ENCODE measurements at places on chromosomes 6 and 20.

DNA sequence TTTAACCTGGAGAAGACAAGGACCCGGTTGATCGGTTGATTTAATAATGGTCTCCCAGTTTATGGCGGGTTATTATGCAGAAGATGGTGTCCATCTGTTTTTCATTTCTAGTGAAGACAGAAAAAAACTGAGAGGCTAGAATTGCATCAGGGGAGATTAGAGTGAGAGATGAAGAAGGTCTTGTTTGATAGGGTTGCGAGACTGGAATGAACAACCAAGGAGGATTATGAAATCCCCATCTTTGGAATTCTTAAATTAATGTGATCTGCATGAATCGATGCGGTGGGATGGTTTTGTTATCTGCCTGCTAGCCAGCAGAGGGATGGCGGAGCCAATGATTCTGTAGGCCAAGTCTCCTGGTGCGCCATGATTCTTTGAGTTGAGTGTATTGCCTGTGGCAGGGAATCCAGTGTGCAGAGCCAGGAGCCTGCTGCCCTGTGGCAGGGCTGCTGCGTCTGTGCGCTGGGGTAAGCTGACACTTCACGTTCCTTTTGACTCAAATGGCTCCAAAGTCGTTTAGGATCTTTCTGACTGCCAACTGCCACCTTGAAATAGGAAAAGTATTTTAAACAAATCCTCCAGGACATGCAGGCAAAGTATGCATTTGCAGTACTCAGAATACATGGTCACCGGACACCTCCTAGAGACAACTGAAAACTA lies 200.1 kb downstream of the CLIC5 start:
- no peak for DNase-seq

- DNase-seq = no peak
These were observed 3.3 kb downstream of the FGD2 start for GRCh38 chr6:37008484-37009465.

GRCh38 chr6:2502096-2502997 lies 248.4 kb downstream of the MYLK4 start:
- DNase-seq = no peak

DNA sequence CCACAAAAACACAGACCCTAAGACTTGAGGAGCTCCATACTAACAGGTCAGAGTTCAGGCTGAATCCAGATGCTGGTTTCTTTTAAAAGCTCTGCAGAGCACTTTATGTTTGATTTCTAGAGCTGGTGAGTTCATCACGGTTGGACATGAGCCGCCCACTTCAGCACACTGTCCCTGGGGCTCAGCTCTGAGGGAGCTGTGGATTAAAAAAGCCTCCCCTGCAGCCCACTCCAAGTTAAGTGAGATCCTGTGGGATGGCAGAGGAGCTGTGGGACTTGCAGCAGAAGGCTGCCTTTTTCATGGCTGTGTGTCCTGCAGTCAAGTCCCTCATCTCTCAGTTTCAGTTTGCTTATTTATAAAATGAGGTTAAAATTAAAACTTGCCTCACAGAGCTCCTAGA lies 110.5 kb downstream of the FOXO3 start:
- DNase-seq = no peak

DNA sequence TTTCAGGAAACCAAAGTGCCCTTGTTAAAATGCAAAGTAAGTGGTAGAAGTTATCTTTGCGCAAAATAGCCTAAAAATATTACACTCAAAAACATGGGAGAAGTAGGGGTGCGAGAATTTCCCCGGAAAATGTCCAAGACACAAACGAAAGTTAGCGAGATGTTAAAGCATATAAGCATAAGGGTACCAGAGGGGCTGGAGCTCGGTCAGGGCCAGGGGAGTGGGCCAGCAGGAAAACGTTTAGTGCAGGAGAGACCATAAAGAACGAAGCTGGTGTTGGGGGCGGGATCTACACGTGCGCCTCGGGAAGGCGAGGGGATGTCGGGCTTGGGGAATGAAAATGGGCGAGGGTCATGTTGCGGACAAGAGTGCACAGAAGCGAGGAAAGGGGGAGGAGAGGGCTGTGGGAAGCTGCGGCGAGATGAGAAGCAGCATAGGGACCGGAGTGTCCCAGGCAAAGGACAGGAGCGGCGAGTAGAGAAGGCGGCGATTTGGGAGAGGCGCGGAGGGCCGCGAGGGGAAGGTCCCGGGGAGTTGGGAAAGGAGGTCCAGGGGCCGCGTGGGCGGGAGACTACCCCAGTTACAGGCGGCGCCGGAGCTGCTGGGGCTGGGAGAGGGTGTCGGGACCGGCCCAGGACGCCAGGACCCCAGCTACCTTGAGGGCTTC lies 600 bp downstream of the XPO5 start:
- no peak for DNase-seq

DNA sequence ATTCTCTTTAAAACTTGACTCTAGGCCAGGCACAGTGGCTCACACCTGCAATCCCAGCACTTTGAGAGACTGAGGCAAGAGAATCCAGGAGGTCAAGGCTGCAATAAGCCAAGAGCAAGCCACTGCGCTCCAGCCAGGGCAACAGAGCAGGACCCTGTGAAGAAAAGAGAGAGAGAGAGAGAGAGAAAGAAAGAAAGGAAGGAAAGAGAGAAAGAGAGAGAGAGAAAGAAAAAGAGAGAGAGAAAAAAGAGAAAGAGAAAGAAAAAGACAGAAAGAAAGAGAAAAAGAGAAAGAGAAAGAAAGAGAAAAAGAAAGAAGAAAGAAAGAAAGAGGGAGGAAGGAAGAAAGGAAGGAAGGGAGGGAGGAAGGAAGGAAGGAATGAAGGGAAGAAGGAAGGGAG lies 76.7 kb downstream of the RIN2 start:
- no peak for DNase-seq

DNA sequence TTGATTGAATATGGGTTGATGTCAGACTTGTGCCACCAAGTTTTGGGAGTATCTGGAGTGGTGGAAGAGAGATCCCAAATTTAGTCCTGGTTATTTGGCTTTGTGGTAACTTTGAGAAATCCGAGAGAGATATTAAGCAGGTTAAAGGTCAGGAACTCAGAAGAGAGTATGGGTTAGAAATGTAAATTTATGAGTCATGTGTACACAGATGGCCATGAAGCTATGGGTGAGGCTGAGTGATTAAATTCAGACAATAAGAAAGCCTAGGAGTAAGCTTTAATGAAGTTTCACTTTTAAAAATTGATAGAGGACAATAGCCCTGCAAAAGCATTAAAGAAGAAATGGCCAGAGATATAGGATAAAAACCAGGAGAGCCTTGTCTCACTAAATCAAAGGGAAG lies 14.3 kb downstream of the RIMS1 start:
- no peak for DNase-seq

DNA sequence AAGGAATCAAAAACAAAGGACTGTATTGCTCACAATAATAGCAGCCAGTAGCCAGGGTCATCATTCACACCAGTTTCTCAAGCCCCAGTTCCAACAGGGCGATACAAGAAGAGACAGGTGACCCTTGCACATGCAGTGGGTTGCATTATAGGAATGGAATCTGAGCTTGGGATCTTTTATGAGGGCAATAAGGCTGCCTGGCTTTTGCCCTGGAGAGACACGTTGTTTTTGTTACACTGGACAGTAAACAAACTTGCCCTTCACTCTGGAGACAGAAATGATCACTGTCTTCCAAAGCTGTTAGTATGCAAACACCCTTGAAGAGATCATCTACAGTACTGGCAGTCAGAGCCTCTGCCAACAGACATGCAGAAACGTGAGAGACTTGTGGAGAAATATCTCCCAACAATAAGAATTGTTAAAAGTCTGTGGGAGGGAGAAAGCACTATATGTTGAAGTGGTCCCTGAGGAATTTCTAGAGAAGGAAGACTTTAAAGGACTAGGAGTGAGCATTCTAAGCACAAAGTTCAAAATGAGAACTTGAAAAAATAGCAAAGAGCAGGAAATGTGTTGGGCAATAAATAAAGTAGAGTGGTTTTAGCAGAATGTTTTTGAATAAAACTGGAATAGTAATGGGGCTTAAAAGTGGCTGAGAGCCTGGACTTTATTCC lies 6.2 kb upstream of the COL12A1 start:
- DNase-seq = no peak

DNA sequence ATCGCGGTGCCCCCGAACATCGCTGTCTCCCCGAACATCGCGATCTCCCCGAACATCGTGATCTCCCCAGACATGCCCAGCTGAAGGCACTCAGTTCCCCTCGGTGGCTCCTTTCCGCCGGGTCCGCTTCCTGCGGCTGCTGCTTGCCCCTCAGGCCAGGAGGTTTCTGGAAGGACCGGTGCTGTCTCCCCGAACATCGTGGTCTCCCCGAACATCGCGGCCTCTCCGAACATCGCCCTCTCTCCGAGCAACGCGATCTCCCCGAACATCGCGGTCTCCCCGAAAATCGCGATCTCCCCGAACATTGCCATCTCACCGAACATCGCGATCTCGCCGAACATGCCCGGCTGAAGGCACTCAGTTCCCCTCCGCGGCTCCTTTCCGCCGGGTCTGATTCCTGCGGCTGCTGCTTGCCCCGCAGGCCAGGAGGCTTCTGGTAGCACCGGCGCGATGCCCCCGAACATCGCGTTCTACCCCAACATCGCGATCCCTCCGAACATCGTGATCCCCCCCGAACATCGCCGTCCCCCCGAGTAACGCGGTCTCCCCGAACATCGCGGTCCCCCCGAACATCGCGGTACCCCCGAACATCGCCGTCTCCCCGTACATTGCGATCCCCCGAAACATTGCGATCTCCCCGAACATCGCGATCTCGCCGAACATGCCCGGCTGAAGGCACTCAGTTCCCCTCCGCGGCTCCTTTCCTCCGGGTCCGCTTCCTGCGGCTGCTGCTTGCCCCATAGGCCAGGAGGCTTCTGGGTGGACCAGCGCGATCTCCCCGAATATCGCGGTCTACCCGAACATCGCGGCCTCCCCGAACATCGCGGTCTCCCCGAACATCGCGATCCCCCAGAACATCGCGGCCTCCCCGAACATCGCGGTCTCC lies 808 bp downstream of the ULBP1 start:
- no peak for DNase-seq

DNA sequence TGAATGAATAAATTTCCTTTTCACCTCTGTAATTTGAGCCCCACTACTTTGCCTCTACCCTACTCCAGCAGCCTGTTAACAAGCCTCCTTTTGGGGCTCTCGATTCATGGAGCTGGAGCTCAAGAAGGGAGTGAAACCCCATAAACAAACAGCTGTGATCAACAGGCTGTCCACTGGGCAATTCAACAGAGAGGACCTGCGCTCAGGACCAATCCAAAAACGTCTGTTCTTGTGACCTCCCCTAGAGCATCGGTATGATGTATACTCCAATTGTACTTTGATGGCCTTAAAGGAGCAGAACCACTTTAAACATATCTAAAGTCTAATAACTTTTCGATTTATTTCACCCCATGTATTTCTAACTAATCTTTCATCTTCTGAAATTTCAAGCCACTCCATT lies 37.4 kb downstream of the HIVEP2 start:
- DNase-seq = no peak

DNA sequence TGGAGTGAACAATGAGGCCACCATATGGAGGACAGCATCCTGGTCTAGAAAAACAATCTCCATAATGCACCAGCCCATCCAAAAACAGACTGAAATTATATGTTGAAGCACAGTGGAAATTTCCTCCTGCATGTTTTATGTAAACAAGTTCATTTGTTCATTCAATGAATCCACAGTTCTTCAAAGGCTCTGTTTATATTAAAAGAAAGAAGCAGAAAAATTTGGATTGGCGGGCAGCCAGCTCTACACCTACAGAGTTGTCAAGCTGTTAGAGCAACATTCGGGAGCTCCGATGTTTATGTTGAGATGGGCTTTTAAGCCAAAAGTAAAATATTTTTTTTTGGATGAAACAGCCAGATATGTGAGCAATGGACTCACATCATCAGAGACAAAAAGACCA lies 395.3 kb upstream of the SULF2 start:
- DNase-seq = no peak

DNA sequence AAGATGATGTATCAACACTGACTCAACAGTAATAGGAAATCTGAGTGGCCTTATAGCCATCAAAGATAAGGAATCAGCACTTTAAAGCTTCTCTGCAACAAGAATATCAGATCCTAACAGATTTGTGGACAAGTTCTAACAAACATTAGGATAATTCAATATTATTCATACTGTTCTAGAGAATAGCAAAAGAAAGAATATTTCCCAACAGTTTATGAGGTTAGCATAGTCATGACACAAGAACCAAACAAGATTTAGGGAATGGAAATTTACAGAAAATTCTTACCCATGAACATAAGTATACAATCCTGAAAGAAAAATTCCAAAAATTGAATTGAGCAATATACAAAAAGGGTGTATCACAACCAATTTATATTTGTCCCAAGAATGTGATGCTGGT lies 64.3 kb upstream of the BTBD3 start:
- no peak for DNase-seq

- no peak for DNase-seq
These were observed 747 bp upstream of the TXNDC5 start for GRCh38 chr6:7911345-7911725.

DNA sequence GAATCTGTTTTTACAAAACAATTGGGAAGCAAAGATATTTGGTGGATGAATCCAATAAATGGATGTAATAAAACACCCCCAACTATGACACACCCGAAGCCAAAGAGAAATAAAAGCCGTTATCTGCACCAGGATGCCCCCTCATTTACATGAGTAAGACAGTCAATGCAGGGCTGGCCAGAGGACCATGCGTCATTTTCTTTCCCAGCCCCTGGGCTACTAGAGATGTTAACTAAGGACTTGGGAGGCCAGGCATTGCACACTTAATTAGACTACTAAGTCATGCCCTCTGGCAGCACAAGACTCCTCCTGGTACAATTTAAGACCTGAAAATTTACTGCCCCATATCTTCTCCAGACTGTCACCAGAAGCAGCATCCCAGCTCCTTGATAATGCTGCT lies 3.2 kb downstream of the LEMD2 start:
- no peak for DNase-seq

DNA sequence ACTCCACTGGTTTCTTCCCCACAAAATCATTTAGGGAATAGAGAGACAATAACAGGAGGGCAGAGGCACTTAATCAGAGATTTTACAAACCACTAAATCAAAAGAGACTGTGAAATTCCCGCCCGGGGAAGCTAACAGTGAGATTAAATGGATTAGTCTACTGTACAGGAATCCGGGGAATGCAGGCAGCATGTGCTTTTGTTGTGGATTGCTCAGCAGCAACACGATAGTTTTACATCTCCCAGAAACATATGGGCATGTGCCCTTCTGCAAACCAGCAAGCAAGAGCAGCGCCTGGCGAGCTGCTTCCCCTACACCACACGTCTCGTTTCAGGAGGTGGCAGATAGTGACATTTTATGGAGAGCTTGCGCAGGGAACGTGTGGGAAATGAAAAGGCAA lies 382.3 kb downstream of the CD83 start:
- DNase-seq = no peak

DNA sequence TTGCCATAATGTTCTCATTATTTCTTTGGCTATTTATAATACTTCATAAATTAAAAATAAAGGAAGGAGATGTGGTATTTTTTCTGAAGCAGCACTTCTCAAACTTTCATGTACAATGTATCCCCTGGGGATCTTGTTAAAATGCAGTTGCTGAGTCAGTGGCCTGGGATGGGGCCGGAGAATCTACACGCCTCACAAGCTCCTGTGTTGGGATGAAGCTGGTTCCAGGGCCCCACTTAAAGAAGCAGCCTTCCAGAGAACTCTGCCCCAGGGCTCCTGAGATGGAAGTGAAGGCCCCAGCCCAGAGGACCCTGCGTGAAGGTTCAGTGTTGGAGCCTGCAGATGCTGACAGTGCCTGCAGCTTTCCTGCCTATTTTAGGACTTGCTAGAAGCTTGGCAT lies 40.1 kb upstream of the SLC23A2 start:
- DNase-seq = no peak
